Cardiac muscle cell (in vitro differentiated cells and primary cell): ENCODE measurements at places on chromosomes 1 and 21. TPM values are rescaled to one million over a fixed set of nuclear protein-coding genes. Genes with fewer than 3 reads are reported as not detected.

Gene RNU1-1
- polyA plus RNA-seq: 3.8 TPM in 1 of 2 replicates, not detected in the other

Gene CTBS
- polyA plus RNA-seq: 10.2 and 22.5 TPM in 2 replicates

- DNase-seq: no peak
Measured at GRCh38 chr21:22250355-22250754, 1252.1 kb downstream of the NCAM2 start.

GRCh38 chr1:101723415-101723814 is 273.3 kb downstream of the OLFM3 start:
- no peak for DNase-seq

DNA sequence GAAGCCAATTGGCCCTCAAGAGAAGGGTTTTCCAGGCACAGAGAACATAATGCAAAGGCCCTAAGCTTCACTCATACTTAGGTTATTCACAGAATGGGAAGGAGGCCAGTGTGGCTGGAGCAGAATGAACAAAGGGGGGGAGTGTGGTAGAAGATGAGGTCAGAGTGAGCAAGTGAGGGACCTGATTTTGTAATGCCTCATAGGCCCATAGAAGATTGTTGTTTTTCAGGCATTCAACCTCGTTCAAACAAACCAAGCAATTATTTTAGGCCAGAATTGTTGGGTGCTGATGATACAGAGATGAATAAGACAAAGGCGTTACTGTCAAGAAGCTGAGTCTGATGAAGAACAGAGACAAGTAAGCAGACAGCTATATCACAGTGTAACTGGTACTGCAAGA is 54.5 kb upstream of the RAP1A start:
- DNase-seq: no peak

DNA sequence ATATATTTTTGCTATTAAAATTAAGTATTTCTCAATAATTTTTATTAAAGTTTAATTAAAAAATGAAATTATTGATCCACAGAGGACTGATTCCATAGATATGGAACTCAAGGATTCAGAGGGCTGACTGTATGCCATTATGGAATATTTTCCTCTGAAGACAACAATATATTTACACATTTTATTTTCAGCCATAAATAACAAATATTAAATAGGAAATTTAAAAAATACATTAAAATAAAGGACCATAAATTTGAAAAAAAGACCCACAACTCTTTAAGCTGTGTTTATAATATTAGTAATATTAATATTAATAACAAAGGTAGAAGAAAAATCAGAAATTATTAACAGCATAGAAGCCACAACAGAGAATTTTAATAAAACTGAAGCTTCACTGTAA is 18.2 kb downstream of the RGS13 start:
- DNase-seq: no peak

DNA sequence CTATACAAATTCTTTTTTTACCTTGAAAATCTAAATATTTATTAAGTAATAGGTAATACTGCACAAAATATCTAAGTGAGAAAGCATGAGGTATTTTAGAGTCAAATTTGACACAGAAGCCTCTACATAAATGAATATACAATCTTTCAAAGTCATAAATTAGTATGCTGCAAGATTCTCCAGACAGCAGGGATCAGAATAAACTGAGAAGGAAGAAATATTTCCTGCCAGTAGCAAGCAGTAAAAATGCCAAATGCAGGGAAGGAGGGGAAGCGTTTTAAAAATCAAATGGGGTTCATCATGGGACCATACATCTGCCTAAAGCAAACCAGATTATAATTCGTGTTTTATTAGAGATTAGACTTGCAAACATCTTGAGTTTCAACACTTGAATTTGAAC is 18.9 kb downstream of the COLGALT2 start:
- no peak for DNase-seq

DNA sequence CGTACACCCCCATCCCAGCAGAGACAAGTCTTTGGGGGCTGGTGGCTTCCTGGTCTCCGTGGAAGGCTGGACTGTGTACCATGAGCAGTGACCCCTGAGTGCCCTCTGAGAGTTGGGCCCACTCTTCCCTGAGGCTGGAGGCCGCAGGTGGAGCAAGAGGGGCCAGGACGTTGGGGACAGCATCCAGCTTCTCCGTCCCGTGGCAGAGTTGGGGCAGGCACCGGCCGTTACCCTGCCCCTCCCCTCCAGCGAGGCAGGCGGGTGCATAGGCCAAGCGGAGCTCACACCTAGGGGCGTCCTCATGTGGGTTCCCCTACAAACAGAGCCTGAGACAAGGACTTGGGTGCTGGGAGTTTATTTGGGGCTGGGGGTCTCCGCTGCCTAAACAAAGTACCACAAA is 14.0 kb downstream of the GABRD start:
- DNase-seq: no peak
